ENCODE measurements at places on chromosomes 13 and 19.
A peak's percentile ranks its signal among the peaks of the same experiment; 100 is the strongest.

GRCh38 chr19:29662604-29663404, 2.5 kb upstream of the PLEKHF1 start:
- DNase-seq: no peak
- H3K4me1 ChIP-seq: peaks cover 11% of the 10 kb centered on the region
- H3K4me3 ChIP-seq: no peak overlapping the region
- no peaks in the 10 kb centered on the region for H3K36me3 ChIP-seq
- H3K27ac ChIP-seq: no peak overlapping the region
- H3K27me3 ChIP-seq: no peaks in the 10 kb centered on the region

- no peaks in the 10 kb centered on the region for H3K36me3 ChIP-seq
- H3K27me3 ChIP-seq: no peaks in the 10 kb centered on the region
- no peak overlapping the region for H3K27ac ChIP-seq
- no peak overlapping the region for H3K4me3 ChIP-seq
- H3K4me1 ChIP-seq: no peaks in the 10 kb centered on the region
- no peak for DNase-seq
Measured at GRCh38 chr19:30254789-30255188, 117.4 kb upstream of the ZNF536 start.

DNA sequence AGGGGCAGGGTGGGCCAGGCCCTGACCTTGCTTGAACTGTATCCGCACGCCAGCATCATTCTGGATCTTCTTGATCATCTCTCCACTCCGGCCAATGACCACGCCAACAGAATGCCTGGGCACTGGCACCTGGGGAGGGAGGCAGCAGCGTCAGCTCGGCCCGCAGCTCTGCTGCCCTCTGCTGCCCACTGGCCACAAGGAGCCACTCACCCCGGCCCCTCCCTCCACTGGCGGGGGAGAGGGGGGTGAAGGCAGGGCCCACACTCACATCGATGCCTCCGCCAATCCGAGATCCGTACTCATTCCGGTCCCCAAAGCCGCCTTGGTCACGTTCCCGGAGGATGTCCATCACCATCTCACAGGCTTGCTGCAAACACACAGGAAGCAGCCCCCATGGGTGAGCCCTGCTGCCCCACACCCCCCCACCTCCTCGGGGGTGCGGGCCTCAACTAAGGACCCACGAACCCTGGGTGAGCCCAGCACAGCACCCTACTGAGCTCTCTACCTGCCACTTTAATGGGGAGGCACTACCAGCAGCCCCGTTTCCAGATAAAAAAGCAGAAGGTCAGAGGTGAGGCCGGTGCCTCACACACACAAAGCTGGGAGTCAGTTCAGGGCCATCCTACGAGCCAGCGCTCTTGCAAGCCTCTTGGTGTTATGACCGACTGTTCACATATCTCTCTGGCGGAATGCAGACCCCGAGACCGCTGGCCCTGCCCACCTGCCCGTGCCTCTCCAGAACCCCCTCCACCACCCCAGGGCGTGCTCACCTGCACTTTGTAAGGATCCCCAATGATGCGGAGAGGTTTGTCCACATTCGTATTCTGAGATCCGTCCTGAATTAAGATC, 6.7 kb downstream of the KHSRP start:
- peaks cover 7% of the 10 kb centered on the region for H3K4me1 ChIP-seq
- no peak overlapping the region for H3K4me3 ChIP-seq
- peaks cover 79% of the 10 kb centered on the region for H3K36me3 ChIP-seq

- peak overlapping the region; percentile 67 for H3K27ac ChIP-seq
- peaks cover 13% of the 10 kb centered on the region for H3K4me1 ChIP-seq
- peak overlapping the region; percentile 77 for H3K4me3 ChIP-seq
- no peaks in the 10 kb centered on the region for H3K36me3 ChIP-seq
- no peak for DNase-seq
Measured at GRCh38 chr19:2495130-2495641, 19.3 kb downstream of the GADD45B start.

DNA sequence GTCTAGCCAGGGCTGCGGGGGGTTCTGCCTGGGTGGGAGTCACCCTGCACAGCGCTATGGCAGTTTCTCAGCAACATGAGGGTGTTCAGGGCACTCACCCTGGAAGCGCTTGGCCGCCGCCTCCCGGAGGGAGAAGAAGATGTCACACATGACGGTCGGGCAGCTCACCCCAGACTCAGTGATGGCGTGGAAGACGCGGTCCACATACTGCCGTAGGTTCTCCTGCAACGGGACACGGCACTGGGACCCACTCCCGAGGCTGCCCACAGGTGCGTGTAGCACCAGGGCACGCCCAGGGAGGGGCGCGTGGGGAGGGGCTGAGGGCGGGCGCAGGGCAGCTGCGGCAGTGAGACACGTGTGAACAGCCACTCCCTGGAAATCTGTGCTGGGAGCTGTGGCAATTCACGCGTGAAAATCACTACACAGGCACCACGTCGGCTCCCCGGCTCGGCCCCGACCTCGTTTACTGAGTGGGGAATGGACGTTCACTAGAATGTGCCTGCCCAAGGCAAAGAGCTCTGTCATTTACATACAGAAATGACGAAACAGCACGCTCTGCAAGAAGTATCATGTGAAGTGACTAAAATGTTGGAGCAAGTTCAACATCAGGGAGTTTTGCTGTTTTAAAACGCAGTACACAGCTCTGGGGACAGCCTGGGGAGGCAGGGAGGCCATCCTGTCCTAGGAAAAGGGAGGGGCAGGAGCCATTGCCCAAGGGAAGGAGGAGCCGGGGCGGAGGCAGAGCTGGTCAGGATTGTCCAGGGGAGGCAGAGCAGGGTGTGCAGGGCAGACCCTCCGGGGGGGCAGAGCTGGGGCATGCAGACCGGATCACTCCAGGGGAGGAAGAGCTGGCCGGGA, 41.5 kb upstream of the C13orf46 start:
- no peaks in the 10 kb centered on the region for H3K27me3 ChIP-seq
- DNase-seq: no peak
- H3K4me1 ChIP-seq: peaks cover 5% of the 10 kb centered on the region
- no peak overlapping the region for H3K27ac ChIP-seq
- peaks cover 95% of the 10 kb centered on the region for H3K36me3 ChIP-seq

Measured in effector memory CD4-positive, alpha-beta T cell (primary cell).